Stimulated activated CD8-positive, alpha-beta memory T cell treated with anti-CD3 and anti-CD28 coated beads, Interleukin-2, amount 100 ng/mL, for 1 hour (primary cell): ENCODE measurements at places on chromosomes 12 and 14.

DNA sequence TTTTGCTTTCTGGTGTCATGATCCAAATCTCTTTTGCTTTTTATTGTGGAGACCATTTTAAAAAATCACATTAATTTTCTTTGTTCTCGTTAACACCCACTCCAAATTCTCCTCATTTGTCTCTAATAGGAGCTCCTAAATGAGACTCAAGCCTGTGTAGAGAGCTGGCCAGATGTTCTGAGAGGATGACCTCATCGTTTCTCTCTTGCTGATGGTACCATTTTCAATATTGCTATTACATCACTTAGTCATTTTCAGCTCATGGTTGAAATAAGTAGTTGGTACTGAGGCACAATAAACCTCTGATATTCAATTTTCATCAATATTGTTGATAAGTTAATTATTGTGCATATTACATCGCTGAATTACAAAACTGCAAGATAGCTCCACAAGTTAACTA, 31.5 kb downstream of the SPTB start:
- no peak for DNase-seq

DNA sequence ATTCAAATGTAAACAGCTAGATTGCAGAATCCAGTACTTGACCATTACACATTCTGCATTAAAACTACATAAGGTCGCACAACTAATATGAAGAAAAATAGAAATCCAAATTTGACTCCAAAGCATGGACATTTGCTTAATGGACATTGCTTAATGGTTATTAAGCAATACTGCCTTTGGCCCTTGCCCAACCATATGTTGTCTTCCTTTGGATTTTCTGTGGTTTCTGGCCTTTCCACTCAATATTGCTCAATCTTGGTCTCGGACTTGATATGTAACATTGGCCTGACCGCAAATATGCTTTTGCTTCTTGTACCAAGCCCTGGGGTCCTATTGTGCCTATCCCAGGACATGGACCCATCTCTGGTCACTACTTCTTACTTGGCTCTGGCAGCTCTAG, 67.2 kb downstream of the PTPRR start:
- no peak for DNase-seq

GRCh38 chr14:31921721-31922120, 155.4 kb upstream of the ARHGAP5 start:
- DNase-seq = no peak

GRCh38 chr12:51971679-51972421, 20.4 kb downstream of the ACVR1B start:
- no peak for DNase-seq

DNA sequence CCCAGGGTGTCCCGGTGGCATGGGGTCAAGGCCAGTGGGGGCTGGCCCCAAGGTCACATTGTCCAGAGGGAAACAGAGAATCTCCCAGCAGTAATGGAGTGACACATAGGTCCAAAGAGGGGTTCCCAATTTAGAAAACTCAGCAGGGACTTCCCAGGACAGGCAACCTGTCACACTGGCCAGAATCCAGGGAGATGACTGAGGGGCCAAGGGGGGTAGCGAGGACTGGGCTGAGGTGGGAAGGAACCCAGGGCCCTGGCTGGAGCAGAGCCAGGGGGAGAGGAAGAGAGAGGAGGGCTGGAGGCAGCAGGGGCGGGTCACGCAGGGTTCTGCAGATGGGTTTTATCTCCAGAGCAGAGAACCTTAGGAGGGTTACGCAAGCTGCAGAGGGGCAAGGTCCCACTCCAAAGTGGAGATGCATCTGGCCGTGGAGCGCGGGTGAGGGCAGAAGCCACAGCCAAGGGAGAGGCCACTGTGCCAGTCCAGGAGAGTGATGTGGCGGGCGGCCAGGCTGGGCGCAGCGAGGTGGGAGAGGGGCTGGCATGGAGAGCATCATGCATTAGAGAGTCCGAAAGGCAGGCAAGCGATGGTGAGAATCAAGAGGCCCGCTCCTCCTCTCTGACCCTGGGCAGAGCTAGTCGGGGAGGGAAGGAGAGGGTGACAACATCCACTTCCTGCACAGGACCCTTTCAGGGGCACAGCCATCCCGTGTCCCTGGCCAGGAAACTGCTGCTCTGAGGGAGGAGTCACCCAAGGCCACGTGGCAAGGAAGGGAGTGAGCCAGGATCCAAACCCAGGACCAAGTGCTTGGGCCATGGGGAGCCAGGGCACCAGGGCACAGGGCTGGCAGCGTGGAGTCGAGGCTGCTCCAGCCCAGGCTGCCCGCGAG, 29.0 kb downstream of the NCOR2 start:
- no peak for DNase-seq

- no peak for DNase-seq
These were observed 112.1 kb downstream of the SLC35F4 start for GRCh38 chr14:57753821-57754220.

- no peak for DNase-seq
These were observed 21.7 kb upstream of the TCL1B start for GRCh38 chr14:95664546-95664945.
